ENCODE measurements at places on chromosomes 6 and 20.

GRCh38 chr6:46921059-46921458 is 679 bp downstream of the ADGRF5 start:
- DNase-seq, result no peak

- no peak for DNase-seq
These were observed 27.3 kb downstream of the KDM1B start for GRCh38 chr6:18182568-18182967.

GRCh38 chr6:159505140-159505922 is 187.7 kb downstream of the SOD2 start:
- no peak for DNase-seq

GRCh38 chr6:73515204-73515655 is 5.6 kb downstream of the EEF1A1 start:
- no peak for DNase-seq

DNA sequence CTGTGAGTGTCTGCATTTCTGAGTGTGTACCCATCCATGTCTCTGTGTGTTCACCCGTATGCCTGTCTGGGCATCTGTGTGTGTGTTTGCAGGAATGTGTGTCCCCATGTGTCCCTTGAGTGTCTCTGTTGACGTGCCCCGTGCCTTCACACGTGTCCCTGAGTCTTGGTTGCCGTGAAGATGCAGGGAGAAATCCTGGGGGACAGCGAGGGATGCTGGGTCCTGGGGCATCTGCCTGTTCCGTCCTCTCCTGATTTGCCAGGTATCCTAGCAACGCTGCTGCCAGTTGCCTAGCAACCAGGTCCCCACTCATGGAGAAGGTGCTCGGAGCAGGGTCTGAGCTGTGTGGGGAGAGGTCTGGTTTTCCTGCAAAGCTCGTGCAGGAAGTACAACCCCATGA is 6.0 kb upstream of the LKAAEAR1 start:
- DNase-seq, result no peak

- DNase-seq, result no peak
These were observed 117.0 kb upstream of the COL21A1 start for GRCh38 chr6:56364431-56364826.

GRCh38 chr6:53306819-53307347 is 41.9 kb downstream of the ELOVL5 start:
- peak; percentile 54 for DNase-seq

GRCh38 chr6:131733376-131734016 is 22.7 kb upstream of the CTAGE9 start:
- DNase-seq, result no peak

DNA sequence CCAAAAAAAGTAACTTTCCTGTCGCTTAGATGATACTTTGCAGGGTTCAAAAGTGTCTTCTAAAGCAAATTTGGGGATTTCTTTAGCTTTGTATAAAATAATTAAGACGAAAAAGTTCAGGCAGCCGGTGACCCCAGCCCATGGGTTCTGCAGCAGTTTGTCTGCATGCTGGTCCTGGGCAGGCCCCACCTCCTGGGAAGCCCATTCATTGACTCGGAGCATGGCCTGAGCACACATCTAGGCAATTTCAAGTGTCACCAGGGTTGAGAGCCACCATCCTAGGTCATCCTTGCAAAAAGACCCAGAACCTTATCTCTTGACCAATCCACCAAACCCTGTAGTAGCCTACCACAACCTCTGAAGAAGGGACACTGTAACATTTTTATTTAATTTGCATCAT is 20.6 kb downstream of the BFSP1 start:
- DNase-seq, result no peak

- DNase-seq, result no peak
These were observed 2.1 kb downstream of the PANK2 start for GRCh38 chr20:3890999-3891929.

DNA sequence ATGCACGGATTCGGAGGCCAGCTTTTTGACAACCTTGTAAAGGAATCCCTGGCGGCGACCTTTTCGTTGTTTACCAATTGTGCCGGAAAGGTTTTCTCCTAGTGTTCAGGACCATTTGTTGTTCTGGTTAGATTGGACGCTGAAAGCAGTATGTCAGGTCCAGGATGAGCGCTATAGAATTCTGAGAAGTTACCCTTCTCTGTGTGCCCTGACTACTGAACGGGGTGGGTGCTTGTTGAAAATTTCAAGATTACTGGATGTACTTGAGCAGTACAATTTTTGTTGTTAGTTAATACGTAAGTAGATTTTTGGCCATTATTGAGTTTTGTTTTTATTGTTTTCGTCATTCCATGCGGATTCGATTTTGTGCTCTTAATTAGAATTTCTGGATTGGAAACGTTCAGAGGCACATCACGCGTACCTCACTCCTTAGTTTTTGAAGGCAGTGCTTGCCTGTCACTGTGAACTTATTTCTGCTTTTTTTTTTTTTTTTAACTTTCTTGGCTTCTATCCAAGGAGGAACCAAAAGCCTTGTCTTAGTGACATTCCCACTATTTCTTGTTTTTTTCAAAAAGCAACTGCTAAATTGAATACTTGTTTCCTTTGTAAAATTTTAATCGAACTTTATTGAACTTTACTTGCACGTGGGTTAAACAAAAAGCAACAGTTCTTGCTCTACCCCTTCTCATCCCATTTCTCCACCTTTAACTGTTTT is 898 bp downstream of the XRN2 start:
- no peak for DNase-seq

DNA sequence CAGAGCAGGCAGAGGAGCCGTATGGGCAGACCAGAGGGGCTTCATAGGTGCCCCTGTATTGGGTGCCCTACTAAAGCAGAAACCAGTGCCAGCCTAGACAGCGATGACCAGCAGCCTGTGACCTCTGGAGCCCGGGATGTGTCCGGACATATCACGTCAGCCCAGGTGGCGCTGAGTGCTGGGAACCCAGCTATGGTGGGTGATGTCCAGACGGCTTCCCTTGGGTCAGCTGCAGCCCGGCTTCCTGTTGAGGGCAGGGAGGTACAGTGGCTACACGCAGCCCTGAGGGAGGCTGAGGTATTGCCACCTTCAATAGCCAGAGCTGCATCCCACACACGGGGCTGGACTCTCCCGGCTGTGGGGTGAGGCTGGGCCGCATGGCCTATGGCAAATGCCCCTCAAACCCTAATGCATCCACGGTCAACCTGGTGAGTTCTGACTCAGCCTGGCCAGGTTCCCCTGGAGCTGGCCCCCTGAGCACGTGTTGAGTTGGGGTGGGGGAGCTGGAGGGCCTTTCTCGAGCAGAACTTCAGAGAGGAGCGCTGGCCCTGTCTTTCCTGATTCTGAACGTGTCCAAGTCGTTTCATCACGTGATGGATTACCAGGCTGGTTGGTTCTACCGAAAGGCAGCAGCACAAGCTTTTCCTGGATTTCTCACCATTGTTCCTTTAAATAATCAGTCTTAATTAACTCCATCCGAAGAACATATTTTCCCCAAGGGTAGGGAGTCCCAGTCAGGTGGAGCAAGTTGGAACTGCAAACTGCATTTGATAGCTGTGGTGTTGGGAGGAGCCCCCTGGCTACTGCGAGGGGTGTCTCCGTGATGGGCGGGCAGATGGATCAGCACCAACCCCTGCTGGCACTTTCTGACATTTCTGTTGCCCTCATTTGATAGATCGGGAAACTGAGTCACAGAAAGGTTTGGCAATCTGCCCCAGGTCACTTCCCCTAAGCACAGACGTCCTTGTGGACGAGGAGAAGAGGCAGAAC is 7.1 kb upstream of the MYT1 start:
- DNase-seq, result no peak

DNA sequence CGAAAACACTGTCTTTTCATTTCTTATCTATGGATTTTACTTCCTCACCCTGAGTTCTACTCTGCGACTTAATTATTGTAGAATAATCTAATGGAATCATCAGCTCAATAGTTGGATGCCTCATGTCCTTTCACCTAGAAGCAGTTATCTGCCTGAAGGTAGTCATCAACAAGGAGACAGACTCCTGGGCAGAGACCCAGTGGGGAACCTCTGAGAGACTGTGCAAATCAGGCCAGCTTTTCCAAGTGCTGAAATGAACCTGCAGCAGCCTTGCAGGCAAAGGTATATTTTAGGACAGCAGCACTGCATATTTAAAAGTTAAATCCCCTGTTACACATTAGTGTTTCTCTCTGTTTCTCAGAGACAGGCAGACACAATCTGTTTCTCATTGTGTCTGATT is 99.7 kb upstream of the STMND1 start:
- no peak for DNase-seq

GRCh38 chr6:11284996-11285395 is 52.5 kb upstream of the NEDD9 start:
- DNase-seq, result no peak

GRCh38 chr20:51104960-51105920 is 82.3 kb upstream of the KCNG1 start:
- no peak for DNase-seq

GRCh38 chr6:38750968-38751615 is 36.0 kb downstream of the DNAH8 start:
- no peak for DNase-seq

DNA sequence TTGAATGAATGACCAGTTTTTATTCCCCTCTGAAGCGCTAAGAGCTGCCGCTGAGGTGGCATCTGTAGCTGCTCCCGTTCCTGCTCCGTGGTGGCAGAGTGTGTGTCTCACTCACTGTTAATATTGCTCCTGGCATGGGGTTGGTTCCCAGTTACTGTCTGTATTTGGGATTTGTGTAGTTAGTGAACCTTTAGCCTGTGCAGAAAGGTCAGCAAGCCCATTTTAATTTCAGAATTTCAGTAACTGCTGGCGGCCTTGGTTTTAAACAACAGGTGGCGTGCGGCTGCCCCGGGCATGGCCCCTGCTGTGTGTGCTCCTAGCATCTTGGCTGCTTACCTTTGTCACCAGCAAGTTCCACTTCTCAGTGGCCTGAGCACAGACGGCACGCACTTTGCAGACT is 54.1 kb upstream of the SLC22A1 start:
- no peak for DNase-seq

DNA sequence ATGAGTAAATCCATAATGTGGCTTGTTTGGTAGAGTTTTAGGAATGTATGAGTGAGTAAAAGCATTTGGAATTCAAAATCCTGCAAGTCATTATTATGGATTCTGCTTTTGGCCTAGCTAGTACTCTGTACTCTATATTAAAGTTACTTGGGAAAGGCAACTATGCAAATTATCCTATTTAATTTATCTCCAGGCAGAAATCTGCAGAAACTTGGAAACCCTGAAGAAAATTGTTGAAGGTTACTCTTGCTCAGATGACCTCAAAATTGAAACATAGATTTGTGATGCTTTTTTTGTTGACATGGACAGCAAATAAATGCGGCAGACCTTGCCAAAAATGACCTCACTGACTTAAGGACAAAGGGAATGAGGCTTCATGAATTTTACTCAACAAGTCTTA is 477.1 kb upstream of the EYS start:
- DNase-seq, result no peak

DNA sequence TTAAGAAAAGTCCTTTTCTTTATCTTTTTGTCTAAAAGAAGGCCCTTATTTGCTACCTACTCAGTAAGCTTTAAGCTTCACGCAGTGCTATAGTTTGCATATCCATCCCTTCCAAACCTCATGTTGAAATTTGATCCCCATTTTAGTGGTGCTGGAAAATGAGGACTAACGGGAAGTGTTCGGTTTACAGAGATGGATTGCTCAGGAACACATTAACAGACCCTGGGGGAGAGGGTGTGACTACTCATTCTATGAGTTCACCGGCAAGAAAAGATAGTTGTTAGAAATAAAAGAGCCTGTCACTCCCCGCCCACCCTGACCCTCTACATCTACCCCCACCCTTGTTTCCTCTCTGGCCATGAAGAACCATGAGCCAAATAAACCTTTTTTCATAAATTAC is 546.2 kb downstream of the MEI4 start:
- DNase-seq, result no peak

DNA sequence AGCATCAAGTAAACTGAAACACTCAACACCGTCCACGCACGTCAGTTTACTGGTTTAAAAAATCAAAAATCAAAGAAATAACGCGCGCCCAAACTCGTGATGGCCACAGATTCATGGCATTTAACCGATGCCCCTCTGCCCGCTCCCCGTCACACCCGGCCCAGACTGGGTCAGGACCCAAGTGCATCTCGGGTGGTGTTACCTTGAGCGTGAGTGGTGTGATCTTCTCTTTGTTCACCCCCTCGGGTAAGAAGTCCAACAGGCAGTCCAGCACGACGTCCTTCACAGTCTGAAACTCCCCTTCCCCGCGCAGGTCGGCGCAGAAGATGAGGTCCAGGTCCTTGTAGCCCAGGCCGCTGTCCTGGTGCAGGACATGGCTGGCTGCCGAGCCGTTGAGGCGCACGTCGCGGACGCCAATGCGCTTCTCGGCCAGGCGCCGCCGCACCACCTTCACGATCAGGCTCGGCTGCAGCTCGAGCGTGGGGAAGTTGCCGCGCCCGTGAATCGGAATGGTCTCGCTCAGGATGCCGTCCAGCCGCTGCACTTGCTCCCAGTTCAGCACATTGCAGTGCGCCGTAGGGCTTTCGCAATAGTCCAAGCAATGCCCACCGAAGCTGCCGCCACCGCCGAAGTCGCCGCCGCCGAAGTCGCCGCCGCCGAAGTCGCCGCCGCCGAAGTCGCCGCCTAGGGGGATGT is 945 bp downstream of the TENT5A start:
- DNase-seq, result no peak

GRCh38 chr20:35283441-35284266 is 918 bp downstream of the EIF6 start:
- DNase-seq, result no peak

- DNase-seq, result no peak
These were observed 150.1 kb downstream of the GMPR start for GRCh38 chr6:16388488-16388887.

DNA sequence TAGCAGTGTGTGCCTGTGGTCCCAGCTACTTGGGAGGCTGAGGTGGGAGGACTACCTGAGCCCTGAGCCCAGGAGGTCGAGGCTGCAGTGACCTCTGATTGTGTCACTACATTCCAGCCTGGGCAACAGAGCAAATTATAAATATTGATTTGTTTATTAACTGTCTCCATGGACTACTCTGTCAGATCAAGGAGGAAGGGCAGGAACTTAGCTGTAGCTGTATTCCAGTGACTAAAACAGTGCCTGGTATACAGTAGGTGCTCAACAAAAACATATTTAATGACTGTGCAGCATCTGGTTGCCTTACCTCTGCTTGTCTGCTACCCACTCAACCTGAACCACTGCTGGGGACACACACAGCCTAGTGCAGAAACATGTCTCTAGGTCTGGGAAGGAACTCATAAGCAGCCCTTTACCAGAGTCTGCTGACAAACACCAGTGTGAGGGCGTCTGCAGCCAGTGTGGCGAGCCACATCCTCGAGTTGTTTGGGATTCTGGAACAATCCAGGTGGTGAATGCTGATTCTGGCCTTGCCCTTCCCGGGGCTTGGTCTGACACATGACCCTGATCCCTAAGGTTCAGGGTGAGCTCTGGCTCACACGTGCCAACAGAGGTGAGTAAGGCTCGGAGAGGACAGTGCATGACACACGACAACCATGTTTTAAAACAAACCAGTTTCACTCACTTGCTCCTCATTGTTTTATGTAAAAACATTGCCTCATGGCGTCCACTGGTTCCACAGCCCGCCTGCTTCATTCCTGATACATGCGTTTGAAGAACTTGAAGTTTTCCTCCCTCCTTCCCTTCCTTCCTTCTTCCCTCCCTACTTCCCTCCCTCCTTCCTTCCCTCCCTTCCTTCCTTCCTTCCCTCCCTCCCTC is 117.9 kb upstream of the ZNF217 start:
- DNase-seq, result no peak

GRCh38 chr20:34268851-34269636 is 27.8 kb downstream of the ASIP start:
- DNase-seq, result no peak
